ENCODE measurements at places on chromosomes 16 and 17.

DNA sequence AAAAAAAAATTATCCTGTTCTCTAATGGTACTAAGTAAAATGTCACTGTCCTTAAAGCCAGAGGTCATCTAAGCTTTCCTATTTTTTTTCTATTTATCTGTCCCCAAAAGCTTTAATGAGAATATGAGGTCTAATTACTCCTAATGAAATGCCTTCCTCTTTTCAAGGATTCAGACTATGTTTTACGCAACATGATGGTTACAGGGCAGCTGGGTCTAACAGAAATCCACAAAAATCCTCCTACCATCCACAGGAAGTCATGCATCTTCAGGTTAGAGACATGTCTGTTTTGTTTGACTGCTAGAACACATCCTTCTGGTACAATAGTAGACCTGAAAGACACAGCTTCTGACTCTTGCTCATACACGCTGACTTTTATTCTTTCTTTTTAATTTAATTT is 29.7 kb upstream of the NSRP1 start:
- no peak for DNase-seq

DNA sequence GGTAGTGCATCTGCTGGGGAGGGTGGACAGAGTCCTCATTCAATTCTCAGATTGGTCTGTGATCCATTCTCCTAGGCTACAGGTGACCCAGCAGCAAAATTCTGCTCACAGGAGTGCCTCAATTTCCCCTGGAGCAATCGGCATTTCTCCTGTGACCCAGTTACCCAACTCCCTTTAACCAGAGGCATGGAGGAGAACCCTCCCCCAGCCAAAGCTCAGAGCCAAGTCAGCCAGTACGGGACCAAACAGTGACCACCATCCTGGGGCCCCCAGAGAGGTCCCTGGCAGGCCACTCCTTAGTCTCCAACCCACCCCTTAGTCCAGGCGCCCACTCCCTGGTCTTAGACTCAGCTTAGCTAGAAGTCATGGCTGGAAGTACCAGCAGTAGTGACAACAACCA is 75.6 kb downstream of the DYNLRB2 start:
- no peak for DNase-seq

DNA sequence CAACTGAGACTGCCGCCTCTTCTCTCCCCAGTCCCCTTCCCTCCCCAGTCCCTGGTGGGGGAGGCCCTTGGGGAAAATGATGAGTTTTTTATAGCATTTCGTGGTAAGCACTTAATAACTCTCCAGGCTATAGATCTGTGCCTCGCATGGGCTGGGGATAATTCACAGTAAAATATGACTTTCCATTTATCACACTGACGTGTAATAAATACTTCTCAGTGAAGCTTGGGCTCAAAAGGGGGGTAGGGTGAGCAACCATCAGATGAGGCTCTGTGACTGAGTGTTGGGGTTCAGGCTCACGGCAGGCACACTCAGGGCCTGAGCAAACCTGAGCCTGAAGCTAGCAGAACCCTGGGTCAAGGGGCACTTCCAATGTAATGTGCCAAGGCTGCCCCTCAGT is 101.6 kb downstream of the CCT6B start:
- no peak for DNase-seq

- no peak for DNase-seq
These were observed 72.3 kb upstream of the LHX1 start for GRCh38 chr17:36864827-36865430.

- DNase-seq: no peak
These were observed 8.2 kb downstream of the UBE2O start for GRCh38 chr17:76444518-76445311.

GRCh38 chr16:85583491-85584181 is 29.5 kb upstream of the GSE1 start:
- DNase-seq: no peak

- peak; percentile 63 for DNase-seq
These were observed 1.5 kb downstream of the CASKIN1 start for GRCh38 chr16:2194852-2195321.

DNA sequence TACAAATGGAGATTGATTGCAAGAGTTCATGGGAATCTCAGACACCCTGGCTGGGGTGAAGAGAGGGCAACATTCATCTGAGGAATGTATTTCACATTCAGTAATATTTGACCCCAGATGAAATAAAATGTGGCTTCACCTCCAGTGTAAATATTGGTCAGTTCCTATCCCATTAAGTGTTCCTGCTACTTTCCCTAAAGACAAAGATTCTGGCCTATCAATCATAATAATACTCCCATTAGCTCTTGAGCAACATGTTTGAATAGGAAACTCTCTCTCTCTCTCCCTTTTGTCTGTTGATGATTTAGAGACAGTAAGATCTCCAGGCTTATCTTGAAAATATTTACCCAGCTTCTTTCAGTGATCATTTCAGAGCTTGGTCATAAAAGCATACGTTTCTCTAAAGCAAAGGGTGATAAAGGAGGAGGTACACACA is 70.1 kb downstream of the KCNJ2 start:
- no peak for DNase-seq

GRCh38 chr16:9136596-9136995 is 45.2 kb downstream of the HAPSTR1 start:
- no peak for DNase-seq

DNA sequence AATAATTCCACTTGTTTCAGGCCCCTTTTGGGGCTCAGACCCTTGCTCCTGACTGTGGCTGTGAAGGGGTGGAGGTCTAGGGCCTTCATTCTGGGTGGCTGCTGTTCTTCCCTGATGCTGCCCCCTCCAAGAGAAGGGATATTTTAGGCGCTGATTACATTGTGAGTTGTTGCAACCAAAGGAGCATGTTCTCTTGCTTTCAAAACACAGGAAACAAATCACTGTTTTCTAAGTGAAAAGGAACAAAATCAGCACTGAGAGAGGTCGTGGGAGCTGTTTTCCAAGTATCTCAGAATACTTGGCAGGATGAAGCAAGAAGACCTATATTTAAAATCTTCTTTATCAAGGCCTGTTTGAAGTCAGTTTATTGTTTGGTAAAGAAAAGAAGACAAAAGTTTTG is 25.3 kb upstream of the SEC14L1 start:
- DNase-seq: peak; percentile 67

DNA sequence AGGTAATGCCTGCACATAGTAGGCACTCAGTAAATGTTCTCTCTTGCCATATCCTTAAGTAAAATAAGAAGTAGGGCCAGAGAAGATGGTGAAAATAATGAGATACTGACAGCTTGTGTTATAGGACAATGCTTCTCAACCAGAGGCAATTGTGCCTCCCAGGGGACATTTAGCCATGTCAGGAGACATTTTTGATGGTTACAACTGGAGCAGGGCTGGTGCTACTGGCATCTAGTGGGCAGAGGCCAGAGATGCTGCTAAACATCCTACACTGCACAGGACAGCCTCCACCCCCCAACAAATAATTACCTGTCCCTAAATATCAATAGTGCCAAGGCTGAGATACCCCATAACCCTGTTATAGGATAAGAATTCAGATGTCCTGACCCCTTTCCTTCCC is 1.7 kb downstream of the RAD51D start:
- peak; percentile 49 for DNase-seq

DNA sequence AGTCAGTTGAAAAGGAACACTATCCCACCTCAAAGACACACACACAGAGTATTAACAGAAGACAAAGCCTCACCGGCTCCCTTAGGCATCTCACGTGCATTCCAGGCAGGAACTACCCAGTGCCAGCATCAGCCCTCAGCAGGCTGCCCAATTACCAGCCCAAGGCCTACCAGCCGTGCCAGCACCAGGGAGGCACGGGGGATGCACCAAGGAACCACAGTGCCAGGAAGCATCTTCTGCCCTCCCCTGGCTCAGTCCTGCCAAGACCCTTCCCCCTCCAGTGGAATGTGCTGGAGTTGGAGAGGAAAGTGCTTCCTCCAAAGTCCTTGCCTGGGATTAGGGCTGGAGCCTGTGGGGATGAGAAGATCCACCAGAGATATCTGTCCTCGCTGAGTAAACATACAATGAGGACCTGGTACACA is 11.0 kb upstream of the KRT19 start:
- DNase-seq: no peak

Measured in suppressor macrophage (primary cell).